NCI-H2081 (cell line): ENCODE measurements at places on chromosomes 2 and 18.

GRCh38 chr2:220002251-220002650 is 374.8 kb downstream of the SLC4A3 start:
- no peak for DNase-seq

DNA sequence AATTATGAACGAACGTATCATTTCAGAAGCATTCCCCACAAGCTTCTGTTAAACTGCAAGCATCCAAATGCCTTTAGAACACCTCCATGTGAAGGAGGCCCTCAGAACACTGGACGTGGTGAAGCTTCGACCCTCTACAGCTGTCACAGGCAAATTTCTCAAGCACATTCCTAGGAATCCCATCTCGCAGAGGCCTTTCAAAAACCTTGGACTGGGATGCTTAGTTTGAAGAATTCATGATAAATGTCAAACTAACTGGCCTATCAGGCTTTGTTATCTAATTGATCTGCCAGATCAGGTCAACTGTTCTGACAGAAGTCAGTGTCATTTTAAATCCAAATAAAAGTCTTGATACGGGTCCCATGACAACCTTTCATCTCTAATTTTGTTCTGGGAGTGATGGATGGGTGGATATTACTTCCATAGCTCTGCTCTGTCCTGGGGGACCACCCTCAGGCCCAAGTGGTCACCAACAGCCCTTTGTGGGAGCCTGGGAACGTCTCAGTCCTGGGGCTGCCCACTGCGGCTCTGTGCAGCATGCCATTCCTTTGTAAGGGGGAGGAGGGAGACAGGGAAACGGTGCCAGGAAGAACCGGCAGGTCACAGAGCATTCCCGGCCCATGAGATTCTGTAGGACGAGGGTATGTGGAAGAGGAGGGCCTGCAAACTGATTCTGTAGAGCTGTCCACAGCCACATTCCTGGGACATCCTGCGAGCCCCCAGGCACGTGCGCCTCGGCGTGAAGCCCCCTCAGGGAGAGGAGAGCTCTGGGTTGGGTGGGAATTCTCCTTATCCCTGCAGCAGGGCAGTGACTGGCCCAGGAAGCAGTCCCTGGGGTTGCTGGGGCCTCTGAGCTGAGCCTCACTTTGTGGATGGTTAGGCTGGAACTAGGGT is 59.1 kb upstream of the PXDN start:
- no peak for DNase-seq

DNA sequence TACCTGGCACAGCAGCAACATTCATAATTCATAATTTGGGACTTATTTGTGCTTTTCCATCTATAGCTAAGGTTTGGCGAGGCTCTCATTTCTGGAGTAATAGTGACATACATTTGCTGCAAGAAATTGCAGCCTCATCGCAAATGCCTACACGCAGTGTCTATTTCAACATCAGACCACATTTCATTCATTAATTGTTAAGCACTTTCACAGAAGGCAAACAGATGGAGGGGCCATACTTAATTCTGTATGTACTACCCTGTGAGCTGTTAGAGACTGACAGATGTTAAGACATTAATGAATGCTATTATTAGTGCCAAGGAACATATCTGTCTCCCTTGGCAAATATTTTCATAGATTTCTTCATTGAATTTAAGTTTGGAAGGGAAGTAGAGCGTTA is 125.7 kb downstream of the UXS1 start:
- DNase-seq: no peak

GRCh38 chr2:127365211-127365643 is 22.5 kb downstream of the MAP3K2 start:
- DNase-seq: no peak
